ENCODE measurements at places on chromosomes 7 and 10. TPM values are rescaled to one million over a fixed set of nuclear protein-coding genes. Genes with fewer than 3 reads are reported as not detected.

- DNase-seq, result no peak
- no peak overlapping the region for H3K4me3 ChIP-seq
- H3K27ac ChIP-seq, result no peak overlapping the region
- no peaks in the 10 kb centered on the region for H3K4me1 ChIP-seq
Measured at GRCh38 chr7:81780914-81781693, 11.3 kb upstream of the HGF start.

- H3K27ac ChIP-seq, result no peak overlapping the region
- no peaks in the 10 kb centered on the region for H3K27me3 ChIP-seq
- no peaks in the 10 kb centered on the region for H3K36me3 ChIP-seq
- no peak for DNase-seq
Measured at GRCh38 chr7:121623130-121623872, 227.2 kb upstream of the FAM3C start.

DNA sequence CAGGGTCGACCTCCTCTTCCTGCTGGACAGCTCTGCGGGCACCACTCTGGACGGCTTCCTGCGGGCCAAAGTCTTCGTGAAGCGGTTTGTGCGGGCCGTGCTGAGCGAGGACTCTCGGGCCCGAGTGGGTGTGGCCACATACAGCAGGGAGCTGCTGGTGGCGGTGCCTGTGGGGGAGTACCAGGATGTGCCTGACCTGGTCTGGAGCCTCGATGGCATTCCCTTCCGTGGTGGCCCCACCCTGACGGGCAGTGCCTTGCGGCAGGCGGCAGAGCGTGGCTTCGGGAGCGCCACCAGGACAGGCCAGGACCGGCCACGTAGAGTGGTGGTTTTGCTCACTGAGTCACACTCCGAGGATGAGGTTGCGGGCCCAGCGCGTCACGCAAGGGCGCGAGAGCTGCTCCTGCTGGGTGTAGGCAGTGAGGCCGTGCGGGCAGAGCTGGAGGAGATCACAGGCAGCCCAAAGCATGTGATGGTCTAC, 46.9 kb downstream of the VWA2 start:
- H3K27me3 ChIP-seq, result no peaks in the 10 kb centered on the region
- peak; percentile 45 for DNase-seq
- no peaks in the 10 kb centered on the region for H3K4me1 ChIP-seq

The XRCC2 gene
- total RNA-seq, result 33.2 TPM

The VSTM2A gene
- total RNA-seq, result 0.73 TPM

The LIPN gene
- not detected for total RNA-seq
